NCI-H774 (cell line): ENCODE measurements at places on chromosomes 11 and 22.

- peak; percentile 28 for DNase-seq
Measured at GRCh38 chr11:79902493-79902892, 461.7 kb upstream of the TENM4 start.

DNA sequence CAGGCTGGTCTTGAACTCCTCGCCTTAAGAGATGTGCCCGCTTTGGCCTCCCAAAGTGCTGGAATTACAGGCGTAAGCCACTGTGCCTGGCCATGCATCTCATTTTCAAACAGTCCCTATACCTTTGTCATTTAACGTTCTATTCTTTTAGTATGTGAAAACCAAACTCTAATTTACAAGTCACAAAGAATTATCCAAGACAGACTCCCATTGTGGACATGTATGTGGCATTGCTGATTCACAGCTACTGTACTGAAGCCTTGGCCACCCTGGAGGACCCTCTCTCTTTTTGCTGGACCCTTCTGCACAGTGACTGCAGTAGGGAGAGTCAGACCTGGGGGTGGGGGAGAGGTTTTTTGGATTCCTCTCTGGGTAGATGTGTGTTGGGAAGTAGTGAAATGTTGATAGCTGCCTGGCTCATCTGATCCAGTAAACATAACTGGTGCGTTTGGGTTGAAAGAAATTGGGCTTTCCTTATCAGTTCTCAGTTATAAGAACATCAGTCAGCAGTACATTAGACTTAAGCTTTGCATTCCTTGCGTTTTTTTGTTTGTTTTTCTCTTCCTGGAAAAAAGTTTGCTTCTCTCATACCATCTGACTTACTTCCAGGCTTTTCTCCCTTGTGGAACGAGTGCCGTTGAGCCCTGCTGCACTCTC is 65.9 kb downstream of the MED15 start:
- DNase-seq: no peak

DNA sequence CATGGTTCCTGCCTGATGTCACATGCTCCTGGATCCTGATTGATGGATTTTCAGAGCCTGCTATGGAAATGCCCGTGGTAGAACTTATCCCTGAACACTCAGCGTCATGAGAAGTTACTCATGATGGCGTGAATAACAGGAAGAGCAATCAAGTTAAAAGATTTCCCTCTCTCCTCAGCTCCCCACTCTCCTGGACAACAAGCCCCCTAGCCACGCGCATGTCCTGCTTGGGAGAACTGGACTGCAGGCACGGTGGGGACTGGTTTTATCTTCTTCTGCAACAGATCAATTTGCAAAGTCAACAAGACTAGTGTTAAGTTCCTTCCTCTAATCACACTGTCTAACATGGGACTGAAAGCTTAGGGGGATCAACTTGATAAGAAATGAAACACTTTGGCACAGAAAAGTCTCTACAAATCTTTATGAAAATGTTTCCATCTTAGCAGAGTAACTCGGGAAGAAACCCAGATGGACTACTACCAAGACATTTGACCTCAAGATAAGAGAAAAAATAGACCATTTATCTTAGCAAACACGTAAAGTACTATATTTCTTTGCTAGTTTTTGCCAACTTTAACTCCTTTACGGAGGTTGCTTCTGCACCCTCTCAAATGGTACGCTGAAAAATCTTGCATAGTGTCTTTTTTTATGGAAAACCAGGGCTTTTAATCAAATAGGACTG is 27.6 kb downstream of the POU2AF1 start:
- DNase-seq: no peak

- DNase-seq: no peak
Measured at GRCh38 chr11:69449320-69450063, 32.0 kb upstream of the LINC01488 start.

- DNase-seq: no peak
Measured at GRCh38 chr11:70732881-70733196, 334.5 kb downstream of the CTTN start.

DNA sequence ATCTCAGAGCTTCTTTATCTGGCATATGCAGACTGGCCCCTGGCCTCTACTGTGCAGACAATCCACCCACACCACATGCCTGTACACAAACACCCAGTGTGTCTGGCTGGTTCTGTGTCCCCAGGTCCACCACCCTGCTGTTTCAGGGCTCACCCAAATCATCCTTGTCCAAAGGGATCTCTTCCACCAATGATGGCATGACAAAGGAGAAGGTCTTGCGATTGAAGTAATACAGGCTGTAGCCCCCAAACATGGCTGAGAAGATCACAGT is 1.7 kb downstream of the SLC37A4 start:
- no peak for DNase-seq
